ENCODE measurements at places on chromosomes 2 and 18. TPM values are rescaled to one million over a fixed set of nuclear protein-coding genes. Genes with fewer than 3 reads are reported as not detected.
A peak's percentile ranks its signal among the peaks of the same experiment; 100 is the strongest.

- DNase-seq = no peak
Measured at GRCh38 chr2:64298161-64298560, 153.9 kb upstream of the PELI1 start.

GRCh38 chr18:73933685-73934084 lies 213.9 kb downstream of the FBXO15 start:
- DNase-seq = no peak

DNA sequence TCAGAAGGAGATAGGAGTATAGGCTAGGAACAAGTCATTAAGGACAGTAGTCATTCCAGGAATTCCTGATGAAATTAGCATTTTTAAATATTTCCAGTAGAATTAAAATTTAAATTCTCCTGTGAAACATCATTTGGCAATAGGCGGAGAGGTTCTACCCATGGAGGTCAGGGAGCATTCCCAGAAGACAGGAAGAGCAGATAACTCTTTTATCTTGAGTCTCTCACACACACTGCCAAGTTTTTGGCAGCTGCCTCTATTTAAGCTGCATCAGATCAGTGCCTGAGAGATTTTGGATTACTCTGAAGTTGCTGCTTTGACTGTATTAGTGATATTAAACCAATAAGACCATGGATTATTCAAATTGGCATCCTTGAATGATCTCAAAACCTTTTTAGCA lies 714.7 kb downstream of the EPHA4 start:
- no peak for DNase-seq

- DNase-seq = no peak
Measured at GRCh38 chr2:98469862-98470544, 25.3 kb downstream of the INPP4A start.

DNA sequence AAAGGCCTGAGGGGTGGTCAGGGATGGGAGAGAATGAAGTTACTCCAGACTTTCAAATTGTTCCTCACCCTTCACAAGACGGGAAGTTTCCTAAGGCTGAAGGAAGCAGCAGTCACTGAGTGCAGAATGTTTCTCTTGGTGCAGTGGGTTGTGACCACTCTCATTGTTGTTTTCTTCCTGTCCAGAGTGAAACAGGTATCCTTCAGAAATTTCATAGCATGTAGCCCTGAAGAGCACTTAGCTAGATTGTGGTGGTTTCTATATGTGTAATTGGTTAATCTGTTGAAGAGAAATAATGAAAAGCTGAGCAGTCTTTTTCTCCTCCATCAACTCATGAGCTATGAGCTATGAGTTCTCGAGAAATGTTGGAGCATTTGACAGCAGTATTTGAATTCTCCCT lies 96.8 kb downstream of the GPD2 start:
- DNase-seq = no peak

- no peak for DNase-seq
Measured at GRCh38 chr2:101587251-101587650, 110.3 kb upstream of the MAP4K4 start.

Gene PAX8
- 1.8 TPM for total RNA-seq

DNA sequence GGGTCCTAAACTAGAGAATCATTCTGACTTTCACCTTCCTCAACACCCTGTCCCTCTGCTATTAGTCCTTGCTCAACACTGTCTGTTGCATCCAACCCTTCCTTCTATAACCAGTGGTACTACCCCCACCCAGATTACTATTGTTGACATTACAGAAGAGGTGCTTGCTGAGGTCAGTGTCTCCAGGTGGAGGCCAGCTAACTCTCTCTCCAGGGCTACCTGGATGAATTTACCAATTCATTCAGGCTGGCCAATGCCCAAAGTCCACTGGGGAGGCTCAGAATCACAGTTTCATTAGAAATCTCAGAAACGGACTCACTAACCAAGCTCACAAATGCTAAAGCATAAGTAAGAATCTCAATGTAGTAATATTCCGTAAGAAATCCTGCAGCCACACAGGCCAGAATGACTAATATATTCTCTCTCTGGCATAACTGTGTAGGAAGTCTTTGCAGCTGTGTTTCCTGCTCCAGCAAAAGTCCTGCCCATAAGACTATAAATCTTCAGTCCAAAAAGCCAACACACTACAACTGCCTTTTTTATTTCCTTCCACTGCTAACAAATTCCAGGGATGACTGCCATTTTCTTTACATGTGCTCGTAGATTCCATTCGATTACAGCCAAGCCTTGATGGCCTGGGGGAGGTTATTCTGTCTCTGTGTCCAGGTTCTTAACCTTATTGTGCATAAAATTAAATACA lies 10.0 kb upstream of the TTR start:
- peak; percentile 86 for DNase-seq

DNA sequence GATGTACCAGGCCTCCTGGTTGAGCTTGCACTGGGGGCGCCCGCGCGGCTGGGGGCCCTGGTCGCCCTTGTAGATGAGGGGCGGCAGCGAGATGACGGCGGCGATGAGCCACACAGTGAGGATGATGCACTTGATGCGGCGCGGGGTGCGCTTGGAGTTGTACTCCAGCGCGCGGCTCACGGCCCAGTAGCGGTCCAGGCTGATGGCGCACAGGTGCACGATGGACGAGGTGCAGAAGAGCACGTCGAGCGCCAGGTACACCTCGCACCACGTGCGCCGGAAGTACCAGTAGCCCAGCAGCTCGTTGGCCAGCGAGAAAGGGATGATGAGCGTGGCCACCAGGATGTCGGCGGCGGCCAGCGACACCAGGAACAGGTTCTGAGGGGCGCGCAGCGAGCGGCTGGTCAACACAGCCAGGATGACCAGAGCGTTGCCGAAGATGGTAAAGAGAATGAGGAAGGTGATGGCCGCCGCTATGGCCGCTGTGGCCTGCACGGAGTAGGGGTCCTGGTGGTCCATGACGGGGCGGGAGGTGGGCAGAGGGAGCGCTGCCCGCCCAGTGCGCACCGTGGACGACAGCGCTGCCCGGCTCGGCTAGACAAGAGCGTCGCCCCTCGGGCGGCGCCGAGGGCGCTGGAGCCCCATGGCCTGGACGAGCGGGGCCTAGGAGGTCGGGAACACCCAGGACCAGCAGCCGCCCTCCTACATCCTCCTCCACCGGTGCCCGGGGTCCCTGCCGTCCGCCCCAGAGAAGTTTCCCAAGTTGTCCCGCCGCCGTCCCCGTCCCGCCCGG lies 544 bp downstream of the ADRA2B start:
- no peak for DNase-seq

Gene POTEC
- total RNA-seq = 0.98 TPM

Gene FAM237A
- total RNA-seq = not detected

- no peak for DNase-seq
Measured at GRCh38 chr2:218865396-218865795, 5.8 kb downstream of the WNT6 start.

DNA sequence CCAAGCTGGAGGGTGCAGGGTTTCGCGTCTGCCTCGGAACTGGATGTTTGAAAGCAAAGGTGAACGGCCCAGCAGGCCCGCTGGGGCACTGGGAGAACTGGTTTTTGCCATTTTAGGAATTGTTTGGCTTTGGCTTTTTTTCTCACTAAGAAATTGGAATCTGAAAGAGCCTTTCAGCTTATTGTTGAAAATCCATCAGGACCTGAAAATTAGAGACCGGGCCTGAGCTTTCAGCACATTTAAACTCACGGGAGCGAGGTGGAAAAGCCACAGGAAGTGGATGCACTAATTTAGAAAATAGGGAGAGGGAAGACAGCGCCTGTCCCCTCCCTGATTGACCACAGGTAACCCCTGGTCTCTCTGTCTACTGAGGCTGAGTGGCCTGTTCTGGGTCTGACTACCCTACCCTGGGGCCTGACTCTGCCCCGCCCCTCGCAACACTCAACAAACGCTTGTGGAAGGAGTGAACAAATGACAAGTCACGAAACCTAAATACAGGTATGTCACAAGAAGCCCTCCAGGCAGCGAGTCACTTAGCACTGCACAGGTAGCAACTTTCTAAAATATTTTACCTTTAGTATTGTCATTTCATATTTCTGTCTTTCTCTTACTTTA lies 100.3 kb upstream of the MBOAT2 start:
- no peak for DNase-seq

Gene SKOR2
- total RNA-seq = not detected
